ENCODE measurements at places on chromosomes 16 and 17.

GRCh38 chr17:48841395-48841831 is 10.6 kb downstream of the CALCOCO2 start:
- DNase-seq = no peak

GRCh38 chr17:29003289-29003688 is 2.5 kb downstream of the SEZ6 start:
- no peak for DNase-seq

DNA sequence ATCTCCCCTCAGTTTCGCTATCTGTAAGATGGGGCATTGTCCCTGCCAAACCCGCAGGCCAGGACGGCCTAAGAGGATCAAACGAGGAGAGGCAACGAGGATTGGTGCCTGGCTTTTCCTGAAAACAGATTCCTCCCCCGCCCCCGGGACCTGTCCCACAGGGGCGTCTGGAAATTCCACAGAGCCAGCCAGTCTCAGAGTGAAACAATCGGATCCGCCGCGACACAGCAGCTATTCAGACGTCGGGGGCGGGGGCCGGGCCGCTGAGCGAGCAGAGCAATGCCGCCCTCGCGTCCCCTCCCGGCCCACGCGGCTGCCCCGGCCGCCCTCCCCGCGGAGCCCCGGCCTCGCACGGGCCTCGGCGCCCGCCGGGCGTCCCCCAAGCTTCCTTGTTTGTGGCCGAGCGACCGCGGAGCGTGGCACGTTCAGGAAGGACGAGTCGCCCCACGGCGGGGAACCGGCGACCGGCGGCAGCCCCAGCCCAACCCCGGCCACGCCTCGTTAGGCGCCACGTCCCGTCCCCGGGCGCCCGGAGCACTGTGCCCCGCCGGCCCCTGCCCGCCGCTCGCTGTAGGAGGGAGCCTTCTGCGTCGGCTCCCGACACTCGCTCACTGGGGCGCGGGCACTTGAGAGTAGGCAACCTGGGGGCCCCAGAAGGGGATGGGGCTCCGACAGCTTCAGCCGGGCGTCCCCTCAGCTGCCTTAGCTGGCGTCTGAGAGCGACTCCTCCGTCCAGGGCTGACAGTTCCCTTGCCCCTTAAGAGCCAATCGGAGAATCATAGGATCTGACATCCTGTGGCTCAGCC is 29.6 kb upstream of the PHOSPHO1 start:
- DNase-seq = no peak

GRCh38 chr17:57943645-57944044 is 11.6 kb downstream of the CUEDC1 start:
- no peak for DNase-seq

DNA sequence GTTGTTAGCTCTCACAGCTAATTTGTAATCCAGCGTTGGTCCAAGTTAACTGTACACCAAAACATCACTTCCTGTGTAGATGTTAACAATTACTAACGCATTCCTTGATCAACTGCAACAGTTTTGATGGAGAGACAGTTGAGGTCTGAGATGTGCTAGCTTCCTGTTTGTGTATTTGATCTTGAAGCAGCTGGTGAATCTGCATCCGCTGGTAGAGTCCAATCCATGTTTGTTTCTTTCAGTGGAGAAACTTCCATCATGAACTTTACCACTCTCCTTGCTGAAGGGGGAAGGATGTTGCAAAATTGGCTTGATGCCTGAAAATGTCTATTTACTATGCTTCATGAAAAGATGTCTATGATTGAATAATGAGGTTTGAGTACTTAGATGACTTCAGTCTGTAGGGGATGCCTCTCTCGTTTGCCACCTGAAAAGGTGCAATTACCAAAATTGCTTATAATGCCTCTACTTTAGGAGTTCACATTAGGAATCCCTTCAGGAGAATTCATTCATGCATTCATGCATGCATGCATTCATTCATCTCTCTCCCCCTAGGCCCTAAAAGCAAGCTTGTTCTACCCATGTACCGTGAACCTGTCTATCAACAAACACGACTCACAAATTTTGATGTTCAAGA is 39.6 kb upstream of the ZKSCAN2 start:
- no peak for DNase-seq

GRCh38 chr17:61449707-61450640 is 2.2 kb upstream of the TBX4 start:
- no peak for DNase-seq

- DNase-seq = no peak
These were observed 25.8 kb downstream of the ADCY9 start for GRCh38 chr16:4090351-4090851.

DNA sequence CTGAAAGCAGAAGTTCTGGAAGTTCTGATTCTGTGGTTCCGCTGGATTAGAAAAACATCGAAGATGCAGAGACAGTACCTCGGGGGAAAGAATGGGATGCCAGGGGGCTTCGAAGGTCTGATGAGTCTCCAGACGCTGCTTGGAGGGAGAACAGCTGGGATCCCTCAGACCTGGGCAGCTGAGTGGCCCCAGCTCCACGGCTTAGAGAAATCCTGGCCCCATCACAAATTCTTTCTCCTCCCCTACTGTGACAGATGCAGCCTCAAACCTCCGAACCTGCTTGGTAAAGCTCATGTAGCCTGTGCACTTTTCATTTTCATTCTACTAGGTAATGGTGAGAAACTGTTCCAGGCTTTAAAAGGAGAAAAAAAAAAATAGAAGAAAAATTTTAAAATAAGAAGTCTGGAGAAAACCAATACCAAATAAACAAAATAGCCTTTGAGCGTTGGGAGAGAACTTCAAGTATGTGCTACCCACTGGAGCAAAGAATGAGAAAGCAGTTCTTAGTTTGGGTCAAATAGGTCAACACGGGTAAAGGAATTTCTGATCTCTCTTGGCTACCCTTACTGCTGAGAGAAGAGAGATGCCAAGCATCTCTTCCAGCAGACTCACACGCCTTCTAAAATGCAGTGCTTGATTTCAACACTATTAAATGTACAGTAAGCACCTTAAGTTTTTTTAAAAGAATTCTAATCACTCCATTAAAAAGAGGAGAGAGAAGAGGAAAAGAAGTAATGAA is 19.9 kb downstream of the MAF start:
- DNase-seq = no peak

GRCh38 chr16:66128371-66128770 is 238.1 kb upstream of the CDH5 start:
- no peak for DNase-seq

DNA sequence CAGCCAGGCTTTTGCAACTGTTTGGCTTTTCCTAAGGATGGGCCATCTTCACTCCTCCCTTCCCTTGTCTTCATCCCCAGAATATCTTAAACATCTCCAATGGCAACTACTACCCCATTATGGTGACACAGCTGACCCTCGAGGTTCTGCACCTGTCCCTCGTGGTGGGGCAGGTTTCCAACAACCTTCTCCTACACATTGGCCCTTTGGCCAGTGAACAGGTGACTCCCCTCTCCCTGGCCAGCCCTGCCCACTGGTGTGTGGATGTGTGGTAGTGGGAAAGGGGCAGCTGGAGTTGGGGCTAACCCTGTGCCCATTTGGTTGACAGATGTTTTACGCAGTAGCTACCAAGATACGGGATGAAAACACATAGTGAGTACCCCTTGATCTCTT is 4.7 kb downstream of the TMEM106A start:
- no peak for DNase-seq

DNA sequence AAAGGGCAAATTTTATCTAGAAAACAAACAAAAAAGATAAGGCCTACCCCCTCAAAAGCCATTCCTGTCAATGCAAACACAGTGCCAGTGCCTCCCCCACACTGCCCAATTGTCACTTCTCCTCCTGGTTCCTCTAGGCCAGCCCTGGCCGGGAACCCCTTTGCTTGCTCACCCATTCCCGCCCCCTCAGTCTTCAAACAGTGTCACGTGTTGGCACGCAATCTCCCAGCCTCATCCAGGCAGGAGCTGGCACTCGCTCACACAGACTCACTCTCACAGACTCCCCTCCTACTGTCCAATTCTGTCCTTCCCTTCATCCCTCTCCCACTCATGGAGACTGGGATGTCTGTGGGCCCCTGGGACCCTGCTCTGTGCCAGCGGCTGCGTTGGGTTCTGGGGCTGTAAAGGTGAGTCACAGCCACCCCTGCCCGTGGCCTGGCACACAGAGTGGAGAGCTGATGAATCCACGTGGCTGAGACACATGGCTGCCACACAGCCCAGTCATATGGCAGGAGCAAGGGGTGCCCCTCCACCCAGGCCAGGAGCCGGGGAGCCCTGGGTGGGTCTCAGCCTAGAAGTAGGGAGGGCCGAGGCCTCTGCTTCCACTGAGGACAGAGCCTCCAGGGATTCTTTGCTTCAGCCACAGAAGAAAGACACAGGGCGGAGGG is 54.8 kb downstream of the VAC14 start:
- DNase-seq = no peak

DNA sequence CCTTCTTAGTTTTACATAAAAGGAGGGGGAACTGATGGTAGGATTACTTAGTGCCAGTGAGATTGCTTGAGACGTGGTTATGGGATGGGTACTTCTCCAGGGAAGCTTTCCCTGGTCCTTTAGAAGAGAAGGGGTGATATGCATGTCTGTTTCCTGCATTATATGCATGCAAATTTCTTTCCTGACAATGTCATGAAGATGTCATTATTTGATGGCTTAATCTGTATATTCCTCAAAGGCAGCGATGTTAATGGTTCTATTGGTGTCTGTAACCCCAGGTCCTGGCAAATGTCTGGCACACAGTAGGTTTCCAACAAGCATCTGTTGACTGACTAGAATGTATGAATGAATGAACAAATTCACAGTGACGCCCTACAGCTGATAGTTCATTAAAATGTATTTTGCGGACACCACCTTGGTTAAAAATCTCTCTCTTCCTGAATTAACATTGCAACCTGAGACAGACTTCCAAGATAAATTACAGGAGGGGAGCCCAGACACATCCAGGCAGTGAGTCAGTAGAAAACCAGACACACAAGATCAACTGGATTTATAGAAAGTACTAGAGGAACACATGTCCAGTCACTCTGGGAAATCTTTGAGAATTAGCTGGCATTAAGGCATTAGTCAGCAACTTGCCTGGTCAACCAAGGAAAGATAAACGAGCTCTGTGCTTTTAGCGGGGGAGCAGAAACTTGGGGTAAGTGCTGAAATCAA is 293.4 kb downstream of the XYLT1 start:
- DNase-seq = no peak

GRCh38 chr17:81453076-81453475 is 57.8 kb downstream of the BAHCC1 start:
- no peak for DNase-seq

- no peak for DNase-seq
These were observed 6.5 kb downstream of the CPNE7 start for GRCh38 chr16:89581861-89582563.

DNA sequence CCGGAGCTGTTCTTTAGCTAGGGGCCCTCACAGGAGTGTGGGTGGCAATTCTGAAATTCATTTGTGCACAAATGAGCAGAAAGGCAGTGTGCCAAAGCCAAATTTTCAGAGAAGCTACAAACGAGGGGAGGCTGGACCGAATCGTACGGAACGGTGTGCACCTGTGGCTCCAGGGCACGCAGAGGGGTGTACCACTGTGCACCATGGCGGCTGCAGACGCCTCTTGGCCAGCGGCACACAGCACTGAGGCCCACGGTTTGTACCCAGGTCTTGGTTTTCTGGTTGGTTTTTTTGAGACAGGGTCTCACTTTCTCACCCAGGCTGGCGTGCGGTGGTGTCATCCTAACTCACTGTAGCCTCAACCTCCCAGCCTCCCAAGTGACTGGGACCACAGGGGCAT is 14.9 kb downstream of the CHMP1A start:
- DNase-seq = no peak

DNA sequence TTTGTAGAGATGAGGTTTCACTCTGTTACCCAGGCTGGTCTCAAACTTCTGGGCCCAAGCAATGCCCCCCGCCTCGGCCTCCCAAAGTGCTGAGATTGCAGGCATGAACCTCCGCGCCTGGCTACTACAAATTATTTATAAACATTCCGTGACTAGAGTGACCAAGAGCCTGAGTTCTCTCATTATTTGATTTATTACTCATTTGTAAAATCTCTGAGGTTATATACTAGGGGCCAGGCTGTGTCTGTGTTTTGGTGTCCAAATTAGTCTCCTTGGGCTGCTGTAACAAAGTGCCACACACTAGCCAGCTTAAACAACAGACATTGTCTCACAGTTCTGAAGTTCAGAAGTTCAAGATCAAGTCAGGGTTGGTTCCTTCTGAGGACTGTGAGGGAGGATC is 70.8 kb upstream of the ELAC2 start:
- DNase-seq = no peak

GRCh38 chr17:16273499-16273898 is 56.5 kb downstream of the PIGL start:
- no peak for DNase-seq

DNA sequence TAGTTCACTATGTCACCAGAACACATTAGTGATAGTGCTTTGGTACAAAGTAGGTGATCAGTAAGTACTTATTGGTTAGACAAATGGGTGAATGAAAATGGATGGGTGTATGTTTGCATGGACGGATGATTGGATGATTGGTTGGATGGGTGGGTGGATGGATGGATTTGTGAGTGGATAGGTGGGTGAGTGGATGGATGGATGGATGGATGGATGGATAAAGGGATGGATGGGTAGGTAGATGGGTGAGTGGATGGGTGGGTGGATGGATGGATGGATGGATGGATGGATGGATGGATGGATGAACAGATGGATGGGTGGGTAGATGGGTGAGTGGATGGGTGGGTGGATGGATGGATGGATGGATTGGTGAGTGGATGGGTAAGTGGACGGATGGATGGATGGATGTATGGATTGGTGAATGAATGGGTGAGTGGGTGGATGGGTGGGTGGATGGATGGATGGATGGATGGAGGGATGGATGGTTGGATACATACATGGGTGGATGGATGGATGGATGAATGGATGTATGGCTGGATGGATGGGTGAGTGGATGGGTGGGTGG is 225.3 kb upstream of the GSE1 start:
- no peak for DNase-seq

GRCh38 chr16:10619271-10619849 is 39.0 kb upstream of the EMP2 start:
- DNase-seq = no peak

DNA sequence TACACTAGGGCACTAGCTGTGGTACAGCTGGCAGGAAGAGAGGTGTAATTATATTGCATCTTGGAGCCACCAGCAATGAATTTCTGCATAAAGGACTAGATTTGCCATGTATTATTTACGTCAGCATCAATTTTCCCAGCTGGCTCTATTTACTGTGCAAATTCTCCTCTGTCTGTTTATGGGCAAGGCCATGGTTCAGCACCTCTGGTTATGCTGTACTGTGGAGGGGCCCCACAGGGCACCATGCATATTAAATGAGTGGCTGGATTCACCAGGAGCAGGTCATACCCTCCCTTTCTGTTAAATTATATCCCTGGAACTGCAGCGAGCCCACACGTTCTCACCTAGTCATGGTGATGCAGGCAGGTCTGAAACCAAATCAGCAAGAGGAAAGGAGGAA is 19.8 kb downstream of the RAD51D start:
- DNase-seq = no peak
